ENCODE measurements at places on chromosomes 11 and 22. TPM values are rescaled to one million over a fixed set of nuclear protein-coding genes. Genes with fewer than 3 reads are reported as not detected.

TMEM86A gene
- 1.5 TPM for total RNA-seq

GNAZ gene
- total RNA-seq, result 6.9 TPM

APOL5 gene
- not detected for total RNA-seq

UPK2 gene
- total RNA-seq, result not detected

All from hair follicle dermal papilla cell (primary cell).